ENCODE measurements at places on chromosomes 5 and 9.

GRCh38 chr9:137454597-137455358 lies 4.4 kb downstream of the NSMF start:
- H3K36me3 ChIP-seq: peaks cover 26% of the 10 kb centered on the region
- peak overlapping the region; percentile 82 for H3K27ac ChIP-seq
- peak overlapping the region; percentile 60 for H3K4me3 ChIP-seq
- no peaks in the 10 kb centered on the region for H3K27me3 ChIP-seq

DNA sequence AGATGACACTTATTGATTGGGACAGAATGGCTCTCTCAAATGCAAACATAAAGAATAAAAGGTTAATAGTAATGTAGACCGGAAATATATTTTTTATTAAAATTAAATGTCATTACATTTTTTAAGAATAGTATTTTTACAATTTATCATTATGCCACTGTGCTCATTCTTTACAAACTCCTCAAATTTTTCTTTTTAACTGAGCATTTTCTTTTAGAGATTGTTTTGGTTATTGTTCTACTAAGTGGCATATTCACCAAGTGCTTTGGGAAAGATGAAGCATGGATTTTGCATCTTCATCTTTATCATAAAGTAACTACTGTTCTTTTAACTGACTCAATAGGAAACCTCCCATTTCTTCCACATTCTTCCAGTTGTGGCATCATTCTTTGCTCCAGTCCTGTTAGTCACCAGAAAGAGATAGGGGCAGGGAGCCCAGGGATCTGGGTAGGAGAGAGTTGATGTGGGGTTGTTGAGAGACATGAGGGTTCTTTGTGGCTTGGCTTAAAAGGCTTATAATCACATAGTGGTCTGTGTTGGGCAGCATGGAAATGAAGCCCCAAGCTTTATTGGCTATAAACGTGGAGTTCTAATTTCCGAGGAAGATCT lies 69.8 kb downstream of the SYK start:
- DNase-seq: no peak
- no peaks in the 10 kb centered on the region for H3K27me3 ChIP-seq
- H3K4me3 ChIP-seq: no peak overlapping the region
- no peak overlapping the region for H3K27ac ChIP-seq
- peaks cover 9% of the 10 kb centered on the region for H3K36me3 ChIP-seq
- H3K4me1 ChIP-seq: peaks cover 13% of the 10 kb centered on the region

DNA sequence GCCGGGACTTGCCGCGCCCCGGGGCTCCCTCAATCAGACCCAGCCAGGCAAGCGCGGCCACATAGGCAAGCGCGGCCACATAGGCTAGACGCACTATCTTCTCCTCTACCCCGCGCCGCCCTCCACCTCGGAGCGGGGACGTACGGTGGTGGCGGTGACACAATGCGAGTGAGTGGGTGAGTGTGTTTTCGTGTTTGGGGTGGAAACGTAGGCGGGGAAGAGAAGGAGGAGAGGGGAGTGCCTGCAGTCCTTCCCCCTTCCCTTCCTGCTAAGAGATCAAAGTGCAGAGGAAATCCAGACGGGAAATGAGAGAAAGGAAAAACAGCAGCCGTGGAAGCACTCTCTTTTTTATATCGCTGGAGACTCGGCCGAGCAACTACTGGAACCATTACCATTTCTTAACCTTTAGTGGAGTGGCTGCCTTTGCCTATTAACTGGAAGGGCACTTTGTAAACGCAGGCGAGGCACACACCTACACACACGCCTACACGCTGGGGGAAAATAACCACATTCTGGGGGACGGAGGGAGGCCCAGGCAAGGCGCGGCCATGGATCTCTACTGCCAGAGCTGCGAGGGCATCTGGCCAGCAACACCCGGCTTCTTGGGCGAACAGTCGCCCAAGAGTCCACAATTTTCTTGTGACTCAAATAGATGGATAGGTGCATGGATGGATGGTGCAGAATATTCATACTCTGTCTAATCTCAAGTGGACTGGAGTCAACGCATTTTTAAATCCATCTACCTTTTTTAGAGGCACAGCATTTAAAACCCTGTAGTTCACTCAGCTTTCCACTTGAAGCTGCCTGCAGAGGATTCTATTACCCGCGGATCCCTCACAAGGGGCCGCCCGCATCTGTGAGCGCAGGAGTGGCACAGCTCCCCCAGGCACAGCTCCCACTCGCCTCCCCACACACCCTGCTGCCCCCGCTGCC lies 2.1 kb downstream of the EDIL3 start:
- H3K4me1 ChIP-seq: peaks cover 37% of the 10 kb centered on the region
- H3K4me3 ChIP-seq: peak overlapping the region; percentile 67
- H3K36me3 ChIP-seq: no peaks in the 10 kb centered on the region
- peak; percentile 56 for DNase-seq
- H3K27ac ChIP-seq: peak overlapping the region; percentile 68

GRCh38 chr5:173883347-173883924 lies 4.7 kb upstream of the CPEB4 start:
- H3K4me3 ChIP-seq: no peak overlapping the region
- H3K27me3 ChIP-seq: no peaks in the 10 kb centered on the region
- peaks cover 38% of the 10 kb centered on the region for H3K4me1 ChIP-seq
- H3K36me3 ChIP-seq: no peaks in the 10 kb centered on the region

DNA sequence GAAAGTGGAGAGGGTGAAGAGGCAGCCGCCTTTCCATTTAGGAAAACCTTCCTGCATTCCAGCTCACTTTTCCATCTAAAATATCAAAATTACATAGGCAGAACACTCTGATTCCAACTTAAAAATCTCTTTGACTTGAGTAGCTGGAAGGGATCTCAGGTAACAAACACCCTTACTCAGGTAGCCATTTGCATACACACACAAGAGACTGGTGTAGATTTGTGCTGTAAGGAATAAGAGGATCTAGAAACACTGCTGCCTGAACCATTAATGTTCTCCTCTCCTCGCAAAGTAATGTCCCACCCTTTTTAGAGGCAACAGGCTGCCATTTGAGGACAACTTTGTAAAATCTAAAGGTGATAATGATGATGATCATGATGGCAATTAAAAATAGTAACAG lies 53.5 kb downstream of the BNC2 start:
- DNase-seq: no peak
- no peaks in the 10 kb centered on the region for H3K27me3 ChIP-seq
- no peaks in the 10 kb centered on the region for H3K36me3 ChIP-seq
- no peak overlapping the region for H3K4me3 ChIP-seq

- H3K4me1 ChIP-seq: peaks cover 45% of the 10 kb centered on the region
- no peak overlapping the region for H3K4me3 ChIP-seq
- no peaks in the 10 kb centered on the region for H3K27me3 ChIP-seq
- H3K27ac ChIP-seq: peak overlapping the region; percentile 61
- no peaks in the 10 kb centered on the region for H3K36me3 ChIP-seq
- no peak for DNase-seq
Observed at GRCh38 chr9:84857211-84857610, 187.7 kb downstream of the NTRK2 start.

GRCh38 chr5:127909821-127910220 lies 173.7 kb upstream of the SLC12A2 start:
- H3K27ac ChIP-seq: no peak overlapping the region
- H3K36me3 ChIP-seq: no peaks in the 10 kb centered on the region
- DNase-seq: no peak
- no peaks in the 10 kb centered on the region for H3K4me1 ChIP-seq

DNA sequence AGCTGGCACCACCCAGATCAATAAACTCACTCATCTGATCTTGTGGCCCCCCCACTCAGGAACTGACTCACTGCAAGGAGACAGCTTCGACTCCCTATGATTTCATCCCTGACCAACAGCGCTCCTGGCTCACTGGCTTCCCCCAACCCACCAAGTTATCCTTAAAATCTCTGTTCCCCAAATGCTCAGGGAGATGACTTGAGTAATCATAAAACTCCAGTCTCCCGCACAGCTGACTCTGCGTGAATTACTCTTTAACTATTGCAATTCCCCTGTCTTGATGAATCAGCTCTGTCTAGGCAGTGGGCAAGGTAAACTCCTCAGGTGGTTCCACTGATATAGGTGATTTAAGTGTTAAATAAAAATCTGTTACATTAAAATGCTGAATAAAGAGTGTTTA lies 1.9 kb upstream of the TRIM32 start:
- peaks cover 25% of the 10 kb centered on the region for H3K4me1 ChIP-seq
- DNase-seq: no peak
- no peak overlapping the region for H3K27ac ChIP-seq
- no peaks in the 10 kb centered on the region for H3K27me3 ChIP-seq

DNA sequence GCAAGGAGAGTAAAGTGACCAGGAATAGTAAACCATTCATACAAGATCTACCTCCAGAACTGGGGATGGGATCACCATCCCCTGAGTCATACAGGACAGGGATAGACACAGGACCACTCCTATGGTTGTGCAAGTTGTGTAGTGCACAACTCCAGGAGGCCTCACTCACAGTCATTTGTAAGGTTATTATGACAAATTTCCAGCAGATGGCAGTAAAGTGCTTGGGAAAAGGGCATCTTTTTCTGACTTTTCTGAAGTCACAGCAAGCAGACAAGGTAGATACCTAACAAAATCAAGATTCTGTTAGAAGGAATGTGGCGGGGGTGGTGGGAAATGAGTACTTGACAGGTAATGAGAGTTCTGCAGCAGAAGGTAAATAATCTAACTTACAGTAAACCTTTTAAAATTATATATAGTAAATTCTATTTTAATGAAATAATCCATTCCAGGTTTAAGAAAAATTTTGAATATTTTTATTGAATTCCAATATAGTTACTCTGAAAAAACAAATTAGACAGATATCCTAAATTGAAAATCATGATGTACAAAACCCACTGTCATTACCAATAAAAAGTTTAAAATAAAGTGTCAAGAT lies 16.7 kb upstream of the KIF27 start:
- H3K36me3 ChIP-seq: peaks cover 41% of the 10 kb centered on the region
- H3K27me3 ChIP-seq: no peaks in the 10 kb centered on the region
- H3K4me3 ChIP-seq: no peak overlapping the region
- DNase-seq: no peak
- H3K27ac ChIP-seq: no peak overlapping the region

DNA sequence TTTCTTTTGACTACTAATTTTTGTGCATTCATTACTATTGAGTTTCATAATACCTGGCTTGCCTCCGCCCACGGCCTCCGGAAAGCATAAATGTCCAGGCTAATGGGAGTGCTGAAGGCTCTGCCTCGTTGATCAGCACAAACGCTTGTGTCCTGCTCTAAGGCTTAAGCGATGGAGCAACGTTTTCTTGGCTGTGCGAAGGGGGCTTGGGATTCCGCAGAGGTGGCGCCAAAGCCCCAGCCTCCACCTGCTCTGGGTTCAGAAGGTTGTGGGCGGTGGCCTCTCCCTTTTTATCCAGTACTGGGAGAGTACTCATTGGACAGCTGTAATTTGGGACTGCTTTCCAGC lies 19.7 kb downstream of the ANXA2R start:
- peaks cover 35% of the 10 kb centered on the region for H3K4me1 ChIP-seq
- no peak for DNase-seq
- H3K4me3 ChIP-seq: peak overlapping the region; percentile 57
- H3K36me3 ChIP-seq: no peaks in the 10 kb centered on the region
- H3K27me3 ChIP-seq: peaks cover 59% of the 10 kb centered on the region

Data from suprapubic skin (tissue), 4 donors.